ENCODE measurements at places on chromosomes 3 and 15.

DNA sequence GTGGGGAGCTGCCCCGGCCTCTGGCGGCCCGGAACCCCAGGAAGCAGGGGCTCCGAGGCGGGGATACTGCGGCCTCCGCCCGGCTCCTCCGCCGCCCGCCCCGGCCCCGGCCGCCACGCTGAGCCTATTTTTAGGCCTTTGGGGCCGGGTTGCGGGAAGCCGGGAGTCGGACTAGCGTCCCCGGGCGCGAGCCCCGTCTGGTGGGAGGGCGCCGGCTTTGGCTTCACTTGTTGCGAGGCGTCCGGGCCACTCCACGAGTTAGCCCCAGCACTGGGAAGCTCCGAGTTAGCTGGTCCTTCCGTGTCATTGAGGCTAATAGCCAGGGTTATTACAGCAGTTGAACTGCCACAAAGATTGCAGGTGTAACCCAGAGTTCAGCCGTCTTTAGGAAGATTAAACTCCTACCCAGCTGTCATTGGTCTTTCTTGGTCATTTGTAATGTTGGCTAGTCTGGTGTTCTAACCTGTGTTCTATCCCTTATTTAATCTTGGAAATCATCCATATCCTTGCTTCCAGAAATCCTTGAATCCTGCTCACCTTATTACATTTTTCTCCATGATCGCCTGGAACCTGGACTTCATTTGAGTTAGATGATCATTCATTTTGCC is 791 bp downstream of the GYG1 start:
- peak; percentile 28 for DNase-seq

- no peak for DNase-seq
Observed at GRCh38 chr15:64315216-64315615, 40.8 kb downstream of the CSNK1G1 start.

GRCh38 chr3:115102046-115102445 is 45.0 kb downstream of the ZBTB20 start:
- no peak for DNase-seq

DNA sequence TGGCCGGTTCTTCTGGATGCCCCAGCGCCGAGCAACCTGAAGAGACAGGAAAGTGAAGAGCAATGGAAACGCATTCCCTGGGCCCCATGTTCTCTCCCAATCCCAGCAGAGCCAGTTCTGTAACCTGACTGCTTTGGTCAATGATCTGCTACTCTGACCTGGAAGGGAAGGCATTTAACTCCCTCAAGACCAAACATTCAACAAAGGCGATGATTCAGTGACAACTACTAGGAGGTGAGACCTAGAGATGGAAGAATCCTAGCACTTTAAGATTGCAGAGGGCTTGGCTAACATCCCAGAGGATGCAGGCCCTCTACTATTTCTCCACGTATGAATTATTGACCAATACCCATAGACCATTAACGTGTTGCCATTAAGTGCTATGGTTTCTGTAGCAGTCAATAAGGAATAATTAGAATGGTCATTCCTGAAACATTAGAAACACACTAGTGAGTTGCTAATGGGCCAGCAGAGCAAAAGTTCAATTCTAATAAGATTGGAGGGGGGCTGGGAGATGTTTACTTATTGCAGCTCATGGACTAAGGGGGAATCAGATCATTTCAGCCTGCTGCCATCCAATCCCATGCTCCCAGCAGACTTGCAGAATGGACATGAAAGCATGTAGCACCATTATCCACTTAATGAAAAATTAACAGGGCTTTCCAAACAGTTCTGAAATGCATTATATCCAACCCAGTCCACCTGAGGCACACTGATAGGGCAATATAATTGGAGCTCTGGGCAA is 56.6 kb downstream of the ETV5 start:
- DNase-seq: no peak

DNA sequence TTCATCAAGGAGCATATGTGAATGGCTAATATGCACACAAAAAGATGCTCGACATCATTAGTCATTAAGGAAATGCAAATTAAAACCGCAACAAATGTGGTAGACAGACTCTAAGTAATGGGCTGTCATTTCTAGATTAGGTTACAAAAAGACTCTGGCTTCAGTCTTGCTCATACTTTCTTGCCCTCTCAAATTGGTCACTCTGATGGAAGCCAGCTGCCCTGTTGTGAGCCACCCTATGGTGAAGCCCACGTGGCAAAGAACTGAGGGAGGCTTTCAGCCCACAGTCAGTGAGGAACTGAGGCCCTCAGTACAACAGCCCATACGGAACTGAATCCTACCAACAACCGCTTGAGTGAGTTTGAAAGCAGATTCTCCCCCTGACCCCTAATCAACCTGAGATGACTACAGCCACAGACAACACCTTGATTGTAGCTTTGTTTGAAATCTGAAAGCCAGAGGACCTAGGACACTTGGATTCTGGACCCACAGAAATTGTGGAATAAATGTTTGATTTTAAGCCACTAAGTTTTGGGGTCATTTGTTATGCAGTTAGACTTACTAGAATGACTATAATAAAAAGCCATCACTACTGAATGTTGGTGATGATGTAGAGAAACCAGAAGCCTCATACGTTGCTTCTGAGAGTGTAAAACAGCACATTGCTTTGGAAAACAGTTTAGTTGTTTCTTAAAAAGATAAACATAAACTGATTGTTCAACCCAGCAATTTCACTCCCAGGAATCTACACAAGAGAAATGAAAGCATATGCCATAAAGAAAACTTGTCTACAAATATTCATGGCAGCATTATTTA is 45.7 kb downstream of the EHHADH start:
- no peak for DNase-seq

GRCh38 chr3:8560366-8561007 is 58.9 kb downstream of the LMCD1 start:
- no peak for DNase-seq

DNA sequence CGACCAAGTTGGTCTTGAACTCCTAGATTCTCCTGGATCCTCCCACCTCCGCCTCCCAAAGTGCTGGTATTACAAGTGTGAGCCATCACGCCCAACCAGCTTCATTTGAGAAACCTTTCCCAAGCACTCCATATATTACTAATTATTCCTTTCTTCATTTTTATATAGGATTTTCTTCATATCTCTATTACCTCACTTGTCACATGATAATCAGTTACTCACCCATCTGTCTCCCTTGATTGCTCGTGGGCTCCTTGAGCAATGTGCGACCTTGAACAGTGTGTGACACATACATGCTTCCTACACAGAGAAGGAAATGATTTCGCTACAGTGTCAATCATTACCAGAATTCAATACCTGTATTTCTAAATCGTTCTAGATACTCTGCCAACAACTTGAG is 110.7 kb upstream of the C2CD4B start:
- no peak for DNase-seq

DNA sequence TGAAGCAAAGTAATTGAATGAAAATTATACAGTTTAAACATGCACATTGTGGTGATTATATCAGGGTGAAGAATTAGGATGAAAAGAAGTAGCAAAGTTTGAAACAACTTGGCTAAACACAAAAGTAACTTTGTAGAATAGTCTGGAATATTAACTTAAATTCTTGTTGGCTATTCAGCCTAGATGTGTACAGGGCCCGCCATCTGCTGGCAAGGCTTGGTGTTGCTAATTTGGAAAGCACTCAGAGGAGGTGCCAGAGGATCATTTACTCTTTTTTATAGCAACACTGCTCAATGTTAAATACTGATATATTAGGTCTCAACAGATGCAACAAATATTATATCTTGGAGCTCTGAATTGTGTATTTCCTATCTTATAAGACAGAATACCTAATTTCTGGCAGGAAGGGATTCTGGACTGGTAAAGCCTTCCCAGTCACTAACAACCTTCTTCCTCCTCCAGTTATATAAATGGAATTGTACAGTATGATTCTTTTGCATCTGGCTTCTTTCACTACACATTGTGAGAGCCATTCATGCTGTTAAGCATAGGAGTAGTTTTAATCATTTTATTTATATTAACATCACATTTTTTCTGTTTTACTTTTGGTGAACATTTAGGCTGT is 36.1 kb downstream of the TTC23 start:
- DNase-seq: peak; percentile 44

DNA sequence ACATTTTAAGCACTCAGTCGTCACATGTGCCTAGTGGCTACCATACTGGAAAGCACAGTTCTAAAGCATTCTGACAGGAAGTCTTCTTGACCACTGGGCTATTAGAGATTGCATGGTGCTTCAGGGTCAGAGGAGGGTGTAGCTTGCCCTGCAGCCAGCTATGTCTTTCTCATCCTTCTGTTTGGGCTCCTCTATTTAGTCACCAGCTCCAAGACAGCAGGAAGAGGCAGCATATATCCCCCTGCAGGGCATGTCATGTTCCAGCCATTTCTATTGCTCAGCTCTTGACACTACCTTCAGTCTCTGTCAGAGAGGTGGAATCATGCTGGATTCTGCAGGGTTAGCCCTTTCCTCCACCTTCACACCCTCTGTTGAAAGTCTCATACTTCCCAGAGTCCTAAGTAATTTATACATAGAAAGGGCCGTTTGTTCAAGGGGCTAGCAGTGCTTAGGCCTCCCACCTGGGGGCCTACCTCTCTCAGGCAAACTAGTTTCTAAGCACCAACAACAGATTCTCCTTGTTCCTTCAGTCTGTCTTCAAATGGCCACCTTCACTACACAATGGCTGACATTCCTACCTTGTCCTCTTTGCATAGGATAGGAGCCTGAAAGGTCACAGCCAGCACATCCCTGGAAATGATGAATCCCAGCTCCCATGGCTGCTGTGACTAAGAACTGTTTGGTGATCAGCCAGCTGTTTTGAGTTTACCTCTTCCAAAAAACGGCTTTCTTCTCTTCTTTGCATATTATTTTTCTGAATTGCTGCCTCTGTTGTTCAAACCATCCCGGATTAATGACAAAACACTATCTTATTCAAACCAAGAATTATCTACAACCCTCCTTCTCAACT is 115.7 kb upstream of the BFSP2 start:
- no peak for DNase-seq

GRCh38 chr3:191019855-191020254 is 157.4 kb upstream of the GMNC start:
- DNase-seq: no peak

- no peak for DNase-seq
Observed at GRCh38 chr3:155411500-155412223, 118.2 kb upstream of the STRIT1 start.

GRCh38 chr3:32899265-32899664 is 52.2 kb upstream of the CCR4 start:
- no peak for DNase-seq

DNA sequence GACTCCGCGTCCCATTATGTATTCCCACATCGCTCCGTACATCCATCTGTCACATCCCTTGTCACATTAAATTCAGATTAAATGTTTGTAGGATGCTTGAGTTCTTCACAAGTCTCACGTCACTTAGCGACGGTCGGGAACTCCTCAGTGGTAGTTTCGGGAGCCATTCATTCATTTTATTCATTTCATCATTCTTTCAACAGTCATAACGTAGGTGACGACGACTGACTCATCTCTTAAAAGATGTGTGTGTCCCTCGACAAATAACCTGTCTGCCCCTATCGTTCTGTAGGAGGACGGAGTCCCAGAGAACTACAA is 272 bp upstream of the SRPRB start:
- DNase-seq: no peak

DNA sequence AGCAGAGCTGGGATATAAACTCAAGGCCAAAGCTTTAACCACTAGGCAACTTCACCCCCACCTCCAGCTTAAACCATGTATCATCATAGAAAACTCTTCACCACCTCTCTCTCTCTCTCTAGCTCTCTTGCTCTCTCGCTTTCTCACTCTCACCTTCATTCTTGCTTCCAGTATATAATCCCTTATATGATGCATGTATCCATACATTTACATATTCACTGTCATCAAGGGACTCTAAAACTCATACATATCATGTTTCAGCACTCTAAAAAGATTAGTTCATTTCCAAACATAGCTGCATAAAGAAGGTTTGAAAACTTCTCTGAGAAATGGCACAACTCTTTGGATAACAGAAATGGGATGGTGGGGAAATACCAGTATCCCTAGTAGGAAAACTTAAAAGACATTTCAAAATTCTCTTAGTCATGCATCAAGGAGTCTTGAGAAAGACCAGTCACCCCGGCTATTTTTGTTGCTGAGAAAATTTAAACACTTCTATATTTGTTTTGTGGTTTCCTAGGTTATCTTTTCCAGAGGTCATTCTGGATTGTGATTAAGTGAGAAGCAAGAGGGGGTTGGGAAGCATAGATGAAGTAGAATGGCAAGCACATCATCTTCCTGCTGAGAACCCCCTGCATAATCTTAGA is 447.8 kb upstream of the THBS1 start:
- DNase-seq: no peak

GRCh38 chr3:190558316-190558715 is 44.4 kb downstream of the IL1RAP start:
- DNase-seq: no peak

GRCh38 chr15:38459480-38459879 is 5.6 kb downstream of the FAM98B start:
- no peak for DNase-seq

DNA sequence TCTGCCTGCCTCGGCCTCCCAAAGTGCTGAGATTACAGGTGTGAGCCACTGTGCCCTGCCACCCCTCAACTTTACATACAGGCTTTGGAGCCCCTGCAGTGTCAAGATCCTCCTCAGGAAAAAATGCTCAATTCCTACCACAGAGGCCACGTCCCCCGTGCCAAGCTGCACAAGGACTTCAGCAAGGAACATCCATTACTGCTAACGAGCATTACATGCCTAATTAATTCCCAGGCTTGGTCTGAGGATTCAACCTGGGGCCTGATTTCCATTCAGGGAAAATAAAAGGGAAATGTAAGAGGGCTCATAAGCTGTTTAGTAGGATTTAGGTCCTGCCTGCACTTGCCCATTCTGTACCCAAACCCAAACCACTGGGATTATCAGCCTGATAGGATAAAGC is 161.4 kb downstream of the RAB11A start:
- DNase-seq: no peak

DNA sequence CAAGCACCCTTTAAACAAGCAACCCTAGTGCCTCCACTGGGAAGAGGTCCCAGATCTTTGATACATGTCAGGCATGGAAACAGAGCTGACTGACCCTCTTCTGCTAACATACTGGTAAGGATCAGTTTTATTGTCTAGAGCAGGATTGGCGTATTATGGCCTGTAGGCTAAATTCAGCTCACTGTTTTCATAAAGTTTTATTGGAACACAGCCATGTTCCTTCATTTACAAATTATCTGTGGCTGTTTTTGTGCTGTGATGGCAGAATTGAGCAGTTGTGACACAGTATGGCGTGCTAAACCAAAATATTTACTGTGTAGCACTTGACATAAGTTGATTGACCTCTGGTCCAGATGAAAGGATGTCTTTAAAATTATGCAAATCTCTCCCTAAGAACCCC is 45.0 kb downstream of the WDR76 start:
- no peak for DNase-seq

DNA sequence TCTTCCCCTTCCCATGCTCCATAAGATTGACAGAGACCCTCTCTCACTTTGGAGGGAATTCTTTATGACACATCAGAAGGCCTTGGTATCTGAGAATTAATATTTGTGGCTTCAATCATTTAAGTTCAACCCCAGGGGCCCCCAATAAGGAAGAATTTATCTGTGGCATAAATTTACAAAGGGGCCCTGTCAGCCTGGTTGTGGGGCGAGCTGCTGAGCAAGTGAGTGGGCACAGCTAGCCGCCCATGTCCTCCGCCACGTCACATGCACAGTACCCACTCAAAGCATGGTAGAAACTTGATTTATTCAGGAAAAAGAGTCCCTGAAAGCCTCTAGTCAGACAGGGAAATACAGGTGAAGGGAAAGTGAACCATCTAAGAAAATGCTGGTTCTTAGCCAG is 13.3 kb downstream of the PLXNB1 start:
- DNase-seq: no peak
